Panc1 (cell line): ENCODE measurements at places on chromosomes 6 and 20. TPM values are rescaled to one million over a fixed set of nuclear protein-coding genes. Genes with fewer than 3 reads are reported as not detected.

CRISP2 gene
- not detected for total RNA-seq

- H3K27ac ChIP-seq = no peak overlapping the region
- H3K4me1 ChIP-seq = peaks cover 13% of the 10 kb centered on the region; the same call in 1 of the 2 replicates
- DNase-seq = no peak
- no peak overlapping the region for H3K4me3 ChIP-seq
- H3K36me3 ChIP-seq = no peaks in the 10 kb centered on the region
These were observed 79.3 kb downstream of the CAP2 start for GRCh38 chr6:17472653-17473183.

- peak within 1 kb of the TSS; percentile 44 for H3K4me3 ChIP-seq
- no peak within 1 kb of the TSS for H3K27ac ChIP-seq
- DNase-seq = no peak
- no peaks in the 10 kb centered on the region; the same call in none of the 2 replicates for H3K27me3 ChIP-seq
These were observed at the start of gene DDO for GRCh38 chr6:110415086-110415916. DDO (minus strand) TSS chr6:110415575; CDS start chr6:110413462, 2,113 bp downstream.

ADGRF4 gene
- total RNA-seq = 0.10 TPM

DNA sequence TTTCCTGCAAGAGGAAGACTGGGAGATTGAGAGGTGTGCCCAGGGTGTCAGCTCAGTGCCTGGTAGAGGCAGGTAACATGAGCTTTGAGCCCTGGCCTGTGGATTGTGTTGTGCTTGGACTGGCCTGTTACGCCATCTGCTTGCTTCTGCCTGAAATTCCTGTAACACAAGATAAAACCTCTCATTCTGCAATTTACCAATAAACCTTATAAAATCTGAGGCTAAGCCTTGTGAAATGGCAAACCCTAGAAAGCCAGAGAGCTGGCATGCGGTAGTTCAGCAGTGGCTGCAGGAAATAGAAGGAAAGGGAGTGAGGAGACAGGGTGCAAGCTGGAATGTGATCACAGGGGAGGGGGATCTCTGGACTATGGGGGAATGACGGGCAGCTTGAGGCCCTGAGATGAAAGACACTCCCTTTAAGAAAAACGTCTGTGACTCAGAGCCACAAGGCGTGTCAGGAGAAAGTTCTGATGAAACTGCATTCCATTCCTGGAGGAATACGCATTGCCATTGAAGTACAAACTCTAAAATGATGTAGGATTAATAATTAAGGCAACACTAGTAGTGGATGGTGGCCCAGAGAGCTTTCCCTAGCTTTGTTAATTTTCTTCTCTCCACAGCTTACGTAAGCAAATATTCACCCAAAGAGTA, 26.3 kb upstream of the TFAP2A start:
- no peaks in the 10 kb centered on the region for H3K27me3 ChIP-seq
- no peak overlapping the region for H3K27ac ChIP-seq
- no peak overlapping the region for H3K4me3 ChIP-seq
- no peaks in the 10 kb centered on the region for H3K4me1 ChIP-seq
- no peaks in the 10 kb centered on the region for H3K36me3 ChIP-seq

REM1 gene
- total RNA-seq = not detected

TEAD3 gene
- total RNA-seq = 10.7 TPM

DEFB132 gene
- 0.10 TPM for total RNA-seq

NKAIN2 gene
- total RNA-seq = 2.6 TPM

FAM83B gene
- not detected for total RNA-seq

PMEPA1 gene
- total RNA-seq = 89.8 TPM

- no peak overlapping the region for H3K27ac ChIP-seq
- no peaks in the 10 kb centered on the region for H3K4me1 ChIP-seq
- H3K4me3 ChIP-seq = no peak overlapping the region
- peaks cover 6% of the 10 kb centered on the region; the same call in 1 of the 2 replicates for H3K27me3 ChIP-seq
- no peaks in the 10 kb centered on the region for H3K36me3 ChIP-seq
These were observed 6.9 kb upstream of the PRND start for GRCh38 chr20:4714818-4715217.

POM121L2 gene
- not detected for total RNA-seq

DNA sequence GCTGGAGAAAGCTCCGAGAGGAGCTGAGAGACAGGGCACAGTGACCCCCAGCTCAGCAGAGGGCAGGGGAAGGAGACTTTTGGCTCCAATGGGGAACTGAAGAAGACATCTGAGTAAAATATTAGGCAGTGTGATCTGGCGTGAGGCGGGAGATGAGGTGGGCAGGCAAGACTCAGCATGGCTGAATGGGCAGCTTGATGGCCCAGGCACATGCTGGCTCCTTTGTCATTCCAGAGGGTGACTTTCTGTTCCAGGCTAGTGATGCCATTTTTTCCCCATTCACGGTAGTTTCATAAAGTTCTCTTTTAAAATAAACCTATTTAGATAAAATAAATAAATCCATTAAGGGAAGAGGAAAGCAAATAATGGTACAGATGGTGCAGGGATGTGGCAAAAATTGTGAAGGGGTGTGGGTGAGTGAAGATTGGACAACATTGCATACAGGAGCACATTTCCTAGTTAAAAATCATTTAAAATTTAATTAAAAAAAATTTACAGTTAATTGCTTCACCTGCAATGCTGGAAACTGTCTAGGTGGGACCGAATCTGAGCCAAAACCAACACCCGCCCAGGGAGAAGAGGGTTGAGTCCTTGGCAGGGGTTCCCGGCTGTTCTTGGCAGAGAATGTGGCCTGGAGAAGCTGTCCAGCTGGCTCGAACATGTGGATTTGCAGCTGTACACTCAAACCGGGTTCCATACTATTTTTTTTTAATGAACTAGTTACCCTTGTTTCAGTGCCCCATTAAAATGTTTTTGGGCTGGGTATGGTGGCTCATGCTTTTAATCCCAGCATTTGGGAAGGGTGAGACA, 41.7 kb upstream of the PRELID3B start:
- H3K36me3 ChIP-seq = no peaks in the 10 kb centered on the region
- DNase-seq = no peak
- H3K4me3 ChIP-seq = no peak overlapping the region
- no peak overlapping the region for H3K27ac ChIP-seq
- no peaks in the 10 kb centered on the region for H3K4me1 ChIP-seq
- H3K27me3 ChIP-seq = peaks cover 5% of the 10 kb centered on the region; the same call in 1 of the 2 replicates

TSPO2 gene
- total RNA-seq = not detected

DNA sequence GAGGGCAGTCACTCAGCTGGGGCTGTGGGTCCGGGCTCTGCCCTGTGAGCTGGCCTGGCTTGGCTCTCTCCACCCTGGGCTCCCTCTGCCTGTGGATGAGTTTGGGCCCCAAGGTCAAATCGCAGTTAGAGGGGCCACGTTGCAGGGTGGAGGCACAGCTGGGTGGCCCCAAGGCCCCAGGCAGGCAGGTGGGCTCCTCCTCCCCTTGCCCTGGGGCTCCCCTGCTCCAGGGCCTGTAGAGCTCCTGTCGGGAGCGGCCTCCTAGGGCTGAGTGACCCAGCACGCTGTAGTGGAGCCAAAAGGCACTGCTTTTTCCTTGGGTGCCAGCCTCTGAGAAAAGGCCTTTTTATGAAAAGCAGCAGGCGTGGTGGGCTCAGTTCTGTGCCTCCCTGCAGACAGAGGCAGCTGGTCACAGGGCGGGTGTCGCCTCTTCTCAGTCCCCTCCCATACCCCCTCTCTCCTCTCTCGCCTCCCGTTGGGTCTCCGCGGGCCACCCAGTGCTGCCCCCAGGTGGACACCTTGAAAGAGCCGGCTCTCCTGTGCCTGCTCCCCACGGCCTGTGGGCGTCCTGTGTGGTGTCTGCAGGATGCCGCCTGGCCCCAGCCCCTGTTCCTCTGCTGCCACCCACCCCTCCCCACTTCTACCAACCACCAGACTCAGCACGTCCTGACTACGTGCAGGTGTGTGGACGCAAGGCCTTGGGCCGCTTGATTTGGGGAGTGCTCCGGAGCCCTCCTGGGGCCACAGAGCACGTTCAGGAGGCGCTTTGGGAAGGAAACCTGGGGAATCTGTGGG, 13.2 kb downstream of the SS18L1 start:
- no peaks in the 10 kb centered on the region for H3K27me3 ChIP-seq
- no peak overlapping the region for H3K27ac ChIP-seq
- no peak overlapping the region for H3K4me3 ChIP-seq

- DNase-seq = no peak
- H3K27me3 ChIP-seq = no peaks in the 10 kb centered on the region
- no peak overlapping the region for H3K27ac ChIP-seq
These were observed 95.3 kb downstream of the MLIP start for GRCh38 chr6:54206510-54206909.

DNA sequence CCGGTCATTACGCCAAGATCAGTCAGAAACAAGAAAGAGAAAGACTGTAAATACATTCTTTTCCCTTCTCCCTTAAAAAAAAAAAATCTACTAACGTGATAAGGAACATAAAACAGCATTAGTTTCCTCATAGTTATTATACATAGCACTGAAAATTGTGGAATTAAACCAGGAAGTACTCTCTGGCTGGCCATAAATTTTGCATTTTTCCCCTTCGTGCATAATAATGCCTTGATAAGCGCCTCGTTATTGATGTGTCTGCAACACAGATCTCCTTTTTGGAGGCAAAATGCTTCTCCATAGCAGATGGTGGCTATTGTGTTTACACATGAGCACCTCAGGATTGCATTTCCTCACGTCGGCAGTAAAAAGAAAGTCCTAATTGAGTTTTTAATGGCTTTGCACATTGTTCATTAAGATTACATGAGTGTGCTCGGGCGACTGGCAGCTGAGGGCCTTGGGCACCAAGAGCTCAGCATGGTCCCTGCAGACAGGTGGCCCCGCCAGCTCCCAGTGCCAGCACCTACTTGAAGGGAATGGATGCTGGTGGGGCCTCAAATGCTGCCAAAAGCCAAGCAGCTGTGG, 394.5 kb downstream of the PTPRT start:
- H3K4me3 ChIP-seq = no peak overlapping the region
- H3K27ac ChIP-seq = no peak overlapping the region
- no peaks in the 10 kb centered on the region; the same call in 1 of the 2 replicates for H3K27me3 ChIP-seq
- no peaks in the 10 kb centered on the region for H3K4me1 ChIP-seq
- DNase-seq = no peak
- H3K36me3 ChIP-seq = no peaks in the 10 kb centered on the region

GRCh38 chr6:145816392-145816791, 1.8 kb upstream of the FBXO30 start:
- H3K27me3 ChIP-seq = no peaks in the 10 kb centered on the region
- H3K36me3 ChIP-seq = peaks cover 5% of the 10 kb centered on the region; the same call in 1 of the 2 replicates
- no peak for DNase-seq
- no peak overlapping the region for H3K4me3 ChIP-seq

- no peaks in the 10 kb centered on the region for H3K36me3 ChIP-seq
- H3K27ac ChIP-seq = no peak overlapping the region
- H3K4me3 ChIP-seq = no peak overlapping the region
These were observed 10.3 kb downstream of the C20orf203 start for GRCh38 chr20:32663335-32664011.

DNA sequence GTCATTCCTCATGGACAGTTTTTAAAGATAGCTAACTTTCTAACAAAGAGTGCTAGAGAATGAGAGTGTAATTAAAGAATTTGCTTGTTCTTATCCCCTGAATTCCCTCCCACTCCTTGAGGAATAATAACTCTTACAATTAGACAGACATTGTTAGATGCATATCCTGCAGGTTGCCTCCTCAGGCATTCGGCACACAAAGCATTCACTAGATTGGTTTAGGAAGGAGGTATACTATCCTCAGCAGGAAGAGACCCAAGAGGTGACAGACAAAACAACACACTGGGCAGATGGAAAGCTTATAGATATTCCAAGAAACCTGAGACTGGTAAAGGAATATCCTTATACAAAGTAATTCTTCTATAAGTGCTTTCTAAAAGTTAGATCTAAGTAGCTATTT, 109.1 kb upstream of the FAM184A start:
- no peak for DNase-seq
- no peaks in the 10 kb centered on the region; the same call in 1 of the 2 replicates for H3K27me3 ChIP-seq
- no peak overlapping the region for H3K27ac ChIP-seq
- H3K4me3 ChIP-seq = no peak overlapping the region
- no peaks in the 10 kb centered on the region for H3K36me3 ChIP-seq
- no peaks in the 10 kb centered on the region for H3K4me1 ChIP-seq

- no peaks in the 10 kb centered on the region for H3K4me1 ChIP-seq
- no peak overlapping the region for H3K4me3 ChIP-seq
- no peak for DNase-seq
- H3K27me3 ChIP-seq = no peaks in the 10 kb centered on the region
- no peak overlapping the region for H3K27ac ChIP-seq
These were observed 22.2 kb upstream of the FBXO30 start for GRCh38 chr6:145836772-145837171.

GRCh38 chr6:142705054-142705453, 239.9 kb downstream of the HIVEP2 start:
- H3K4me3 ChIP-seq = no peak overlapping the region
- no peak for DNase-seq
- no peaks in the 10 kb centered on the region for H3K36me3 ChIP-seq

SLC32A1 gene
- total RNA-seq = not detected

GRCh38 chr6:25629198-25629576, 22.8 kb upstream of the SCGN start:
- H3K27me3 ChIP-seq = no peaks in the 10 kb centered on the region
- DNase-seq = no peak
- no peak overlapping the region for H3K27ac ChIP-seq
- H3K4me1 ChIP-seq = no peaks in the 10 kb centered on the region
- H3K4me3 ChIP-seq = no peak overlapping the region

CDSN gene
- total RNA-seq = not detected

- peaks cover 3% of the 10 kb centered on the region; the same call in 1 of the 2 replicates for H3K4me1 ChIP-seq
- no peaks in the 10 kb centered on the region for H3K36me3 ChIP-seq
- no peak overlapping the region for H3K27ac ChIP-seq
- H3K27me3 ChIP-seq = no peaks in the 10 kb centered on the region
These were observed 55.3 kb upstream of the FAM83D start for GRCh38 chr20:38870733-38871559.

SLC17A2 gene
- total RNA-seq = not detected

DNA sequence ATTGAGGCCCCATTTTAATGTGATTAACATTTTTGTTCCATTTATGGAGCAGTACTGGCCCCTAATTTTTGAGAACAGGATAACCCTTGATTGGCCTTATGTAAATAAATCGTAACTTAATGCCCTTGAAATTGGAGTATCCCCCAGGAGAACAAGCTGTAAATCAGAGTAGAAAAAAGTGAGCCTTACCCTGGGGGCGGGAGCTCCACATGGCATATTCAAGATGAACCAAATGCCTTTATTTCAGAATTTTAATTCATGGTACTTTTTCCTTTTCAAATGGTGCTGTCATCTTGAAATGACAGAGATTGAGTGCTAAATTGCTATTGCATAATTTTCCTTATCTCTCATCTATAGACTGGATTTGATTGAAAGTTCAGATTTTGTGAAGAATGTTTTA, 809.5 kb upstream of the FLRT3 start:
- no peak for DNase-seq
- H3K4me3 ChIP-seq = no peak overlapping the region
- H3K27me3 ChIP-seq = no peaks in the 10 kb centered on the region
- H3K36me3 ChIP-seq = no peaks in the 10 kb centered on the region
- H3K27ac ChIP-seq = no peak overlapping the region

PRDM13 gene
- not detected for total RNA-seq
